Transverse colon (tissue), 4 donors: ENCODE measurements at places on chromosomes 4 and X.

DNA sequence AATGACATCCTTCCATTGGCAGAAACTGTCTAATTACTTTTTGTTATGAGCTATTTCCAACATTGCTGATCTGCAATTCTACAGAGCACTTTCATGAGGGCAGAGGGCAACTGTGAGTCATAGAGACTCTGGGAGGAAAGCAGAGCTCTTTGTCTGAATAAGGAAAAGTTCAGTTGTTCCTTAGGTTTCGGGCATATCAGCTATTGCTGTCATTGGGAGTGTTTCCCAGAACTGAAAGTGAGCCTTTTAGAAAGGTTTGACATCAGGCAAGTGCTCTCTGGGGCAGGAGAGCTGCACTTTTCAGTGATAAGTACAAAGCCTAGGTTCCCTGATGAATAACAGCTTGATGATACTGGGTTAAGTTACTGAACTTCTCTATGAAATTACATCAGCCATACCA lies 119.2 kb upstream of the EDNRA start:
- peak; percentile 63 for DNase-seq

- peak; percentile 32 for DNase-seq
These were observed 868 bp downstream of the AFAP1 start for GRCh38 chr4:7938609-7939376.

DNA sequence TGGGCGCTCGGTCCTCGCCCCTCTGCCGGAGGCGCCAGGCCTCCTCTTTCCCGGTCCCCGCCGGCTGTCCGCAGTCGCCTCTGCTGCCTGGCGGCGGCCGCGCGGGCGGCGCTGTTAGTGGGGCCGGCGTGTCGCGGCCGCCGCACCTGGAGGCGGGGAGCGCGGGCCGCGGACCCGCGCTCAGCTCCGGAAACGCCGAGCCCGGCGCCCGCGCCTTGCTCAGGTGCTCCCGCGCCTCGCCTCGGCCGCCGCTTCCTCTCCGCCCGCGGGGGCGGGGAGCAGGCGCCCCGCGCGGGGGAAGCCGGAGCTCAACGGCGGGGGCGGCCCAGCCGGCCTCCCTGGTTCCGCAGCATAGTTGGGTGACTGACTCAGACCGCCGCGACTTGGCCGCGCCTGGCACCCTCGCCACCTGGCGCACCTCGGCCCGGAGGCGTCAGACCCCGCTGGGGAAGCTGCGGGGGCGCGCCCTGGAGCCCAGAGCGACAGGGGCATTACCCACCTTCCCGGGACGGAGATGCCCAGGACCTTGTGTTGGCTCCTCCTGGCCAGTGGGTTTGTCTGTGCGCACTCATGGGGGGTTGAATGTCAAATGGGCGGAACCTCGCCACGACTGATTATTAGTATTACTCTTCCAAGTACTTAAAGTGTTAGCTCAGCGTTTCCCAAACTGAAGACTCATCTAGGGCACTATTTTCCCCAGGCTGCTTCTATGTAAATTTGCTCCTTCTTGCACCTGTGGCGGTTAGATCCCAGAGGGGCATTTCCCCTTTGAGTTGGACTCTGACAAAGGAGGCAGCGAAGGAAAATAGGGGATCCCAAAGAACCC lies at the start of gene ARAP2:
Gene ARAP2 (minus strand): TSS at position 258 of the 826 bp plus-strand sequence. CDS start 15,028 bp downstream, outside the sequence.
- DNase-seq, result peak; percentile 67

GRCh38 chrX:130299279-130300009 lies 30.7 kb upstream of the ZNF280C start:
- peak; percentile 48 for DNase-seq

DNA sequence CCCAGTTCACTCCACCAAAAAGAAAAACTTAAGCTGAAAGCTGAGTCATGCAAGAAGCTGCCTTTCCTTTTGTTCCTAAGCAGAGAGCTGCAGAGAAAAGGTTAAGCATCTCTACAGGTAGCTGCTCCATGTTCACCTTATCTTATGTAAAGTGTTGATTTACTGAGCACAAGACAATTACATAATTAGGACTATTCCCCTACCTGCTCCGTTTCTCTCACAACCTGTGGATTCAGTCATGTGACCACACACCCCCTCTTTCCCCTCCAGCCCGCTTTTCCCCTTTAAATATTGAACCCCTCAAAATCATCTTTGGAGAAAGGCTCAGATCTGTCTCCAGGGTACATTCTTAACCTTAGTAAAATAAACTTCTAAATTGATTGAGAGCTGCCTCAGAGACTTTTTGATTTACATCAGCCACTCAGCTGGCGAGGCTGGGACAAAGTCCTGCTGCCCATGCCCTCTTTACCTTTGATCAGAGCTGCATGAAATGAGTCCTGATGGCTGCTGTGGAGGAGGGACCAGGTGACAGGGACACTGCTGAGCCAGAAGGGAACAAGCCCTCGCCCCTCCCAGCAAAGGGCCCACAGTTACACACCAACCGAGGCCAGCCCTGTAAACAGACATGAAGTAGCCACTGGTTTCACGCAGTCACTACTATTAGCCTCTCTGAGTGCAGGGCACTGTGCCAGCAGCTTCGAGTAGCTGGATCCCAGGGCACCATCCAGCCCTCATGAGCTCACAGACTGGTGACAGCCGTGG lies 53.9 kb upstream of the C4orf50 start:
- no peak for DNase-seq

GRCh38 chr4:2832981-2833670 lies 10.5 kb upstream of the ADD1 start:
- peak; percentile 5 for DNase-seq

DNA sequence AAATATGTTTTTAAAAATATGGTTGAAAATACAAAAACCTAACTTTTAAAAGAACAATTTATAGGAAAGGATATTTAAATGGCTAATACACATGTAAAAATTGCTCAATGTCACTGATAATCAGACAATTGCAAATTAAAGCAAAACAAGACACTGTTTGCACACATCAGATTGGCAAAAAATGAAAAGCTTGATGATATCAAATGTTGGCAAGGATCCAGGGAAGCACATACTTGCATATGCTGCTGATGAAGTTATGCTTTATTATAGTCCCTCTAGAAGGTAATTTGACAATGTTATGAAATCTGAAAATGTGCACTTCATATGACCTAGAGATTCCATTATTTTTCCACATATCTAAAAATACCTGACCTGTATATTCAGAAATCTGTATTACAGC lies 45.7 kb upstream of the EPGN start:
- no peak for DNase-seq

- no peak for DNase-seq
These were observed 240.8 kb upstream of the ANXA3 start for GRCh38 chr4:78310740-78311115.

- no peak for DNase-seq
These were observed 91.7 kb downstream of the SPATA18 start for GRCh38 chr4:52142816-52143215.

- DNase-seq, result no peak
These were observed 100.5 kb upstream of the TBC1D9 start for GRCh38 chr4:140856621-140857062.

- DNase-seq, result no peak
These were observed 161.1 kb upstream of the NDST4 start for GRCh38 chr4:115274545-115274944.

DNA sequence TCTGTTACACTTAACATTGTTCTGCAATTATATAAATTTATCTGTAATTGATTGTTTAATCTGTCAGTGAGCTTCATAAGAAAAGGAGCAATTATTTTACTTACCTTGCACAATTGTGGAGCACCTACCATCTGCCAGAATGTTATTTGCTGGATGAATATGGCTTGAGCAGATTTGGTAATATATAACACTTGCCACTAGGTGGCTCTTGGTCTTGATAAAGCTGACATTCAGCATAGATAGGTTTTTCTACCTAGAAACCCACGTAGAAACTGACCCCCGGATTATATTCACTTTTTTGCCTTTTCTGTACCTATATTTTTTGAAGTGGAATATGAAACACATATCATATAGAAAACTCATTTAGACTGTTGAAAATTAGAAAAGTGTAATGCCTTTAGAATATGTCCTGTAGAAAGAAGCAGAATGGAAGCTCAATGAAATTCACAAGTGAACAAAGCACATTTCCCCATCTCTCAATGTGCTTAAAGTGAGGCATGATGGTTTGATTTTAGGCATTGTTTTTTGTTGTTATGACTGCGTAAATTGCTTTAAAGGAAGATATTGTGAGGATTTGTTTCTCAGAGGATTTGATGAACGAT lies 9.5 kb downstream of the RBPJ start:
- no peak for DNase-seq

GRCh38 chr4:1047106-1047975 lies 35.9 kb downstream of the FGFRL1 start:
- peak; percentile 38 for DNase-seq

DNA sequence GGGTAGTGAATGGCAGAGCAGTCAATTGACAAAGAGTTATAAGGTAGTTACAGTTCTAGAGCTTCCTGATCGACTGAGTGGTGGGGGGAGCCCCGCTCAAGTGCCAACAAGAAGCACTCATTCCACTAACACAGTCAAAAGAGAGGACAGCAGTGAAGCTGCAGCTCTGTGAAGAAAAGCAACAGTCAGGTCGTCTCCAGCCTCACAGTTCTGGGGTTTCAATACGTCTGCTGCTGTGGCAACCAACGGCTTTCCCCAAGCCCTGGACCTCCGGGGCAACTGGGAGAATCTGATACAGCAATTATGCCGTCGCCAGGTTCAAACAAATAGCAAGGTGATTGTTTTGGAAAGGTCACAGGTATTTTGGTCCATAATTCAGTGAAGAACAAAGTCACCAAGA lies 30.8 kb downstream of the GPM6B start:
- DNase-seq, result no peak

DNA sequence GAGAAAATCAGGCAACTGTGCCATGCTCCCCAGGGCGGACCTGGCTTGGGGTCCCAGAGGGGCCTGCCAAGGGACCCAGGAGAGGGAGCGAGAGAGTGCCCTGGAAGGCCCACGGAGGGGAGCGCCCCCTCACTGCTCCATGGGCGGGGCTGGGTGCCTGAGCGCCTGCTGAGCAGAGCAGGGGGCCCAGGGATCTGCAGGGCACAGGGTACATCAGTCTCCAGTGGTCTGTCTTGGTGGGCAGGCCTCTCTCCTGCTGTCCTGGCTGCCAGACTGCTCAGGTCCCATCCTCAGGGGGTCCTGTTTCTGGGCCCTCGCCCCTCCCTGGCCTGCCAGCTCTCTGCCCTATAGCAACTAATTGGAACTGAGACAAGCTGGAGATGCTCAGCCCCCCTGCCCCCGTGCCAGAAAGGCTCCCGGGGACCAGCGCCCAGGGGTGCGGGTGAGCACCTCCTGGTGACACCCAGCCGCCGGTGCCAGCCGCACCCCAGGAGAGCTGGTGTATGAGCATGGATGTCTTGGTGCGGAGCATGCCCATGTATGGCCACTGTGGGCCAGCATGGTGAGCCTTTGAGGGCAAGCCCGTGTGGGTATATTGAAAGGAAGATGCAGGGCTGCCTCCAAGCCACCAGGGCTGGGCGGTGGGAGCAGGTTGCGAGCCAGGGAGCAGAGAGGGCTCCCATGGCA lies 1.3 kb downstream of the BGN start:
- DNase-seq, result no peak

DNA sequence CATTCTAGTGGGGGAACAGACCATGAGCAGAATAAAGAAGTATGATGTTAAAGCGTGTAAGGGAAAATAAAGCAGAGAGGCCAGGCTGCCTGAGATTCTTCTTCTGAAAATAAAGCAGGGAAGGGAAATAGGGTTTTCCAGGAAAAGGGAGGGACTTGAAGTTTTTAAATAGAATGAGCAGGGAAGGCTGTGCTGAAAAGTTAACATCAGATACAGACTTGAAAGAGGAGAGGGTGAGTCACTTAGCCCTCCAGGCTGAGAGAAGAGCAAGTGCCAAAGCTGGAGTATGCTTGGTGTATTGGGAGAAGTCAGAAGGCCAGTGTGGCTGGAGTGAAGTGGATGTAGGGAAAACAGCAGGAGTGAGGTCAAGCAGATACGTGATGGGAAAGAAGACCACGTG lies 10.0 kb upstream of the PLK4 start:
- no peak for DNase-seq

DNA sequence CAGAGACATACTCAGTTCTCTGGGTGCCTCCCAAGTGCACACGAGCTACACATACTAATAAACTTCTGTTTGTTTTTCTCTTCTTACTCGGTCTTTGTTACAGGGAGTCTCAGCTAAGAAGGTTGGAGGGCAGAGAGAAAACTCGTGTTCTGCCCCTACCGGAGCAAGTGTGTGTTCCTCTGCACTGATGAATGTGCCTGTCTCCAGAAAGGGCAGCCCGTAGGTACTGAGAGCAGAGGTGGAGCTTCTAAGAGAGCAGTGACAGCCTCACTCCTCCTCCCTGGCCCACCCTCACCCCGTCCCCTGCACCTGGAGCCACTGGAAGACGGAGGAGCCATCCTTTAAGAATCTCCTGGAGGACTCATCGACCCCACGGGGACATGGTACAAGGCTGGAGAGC lies 67.6 kb downstream of the MTNR1A start:
- no peak for DNase-seq

GRCh38 chr4:182918044-182918607 lies 940 bp upstream of the DCTD start:
- DNase-seq, result no peak

DNA sequence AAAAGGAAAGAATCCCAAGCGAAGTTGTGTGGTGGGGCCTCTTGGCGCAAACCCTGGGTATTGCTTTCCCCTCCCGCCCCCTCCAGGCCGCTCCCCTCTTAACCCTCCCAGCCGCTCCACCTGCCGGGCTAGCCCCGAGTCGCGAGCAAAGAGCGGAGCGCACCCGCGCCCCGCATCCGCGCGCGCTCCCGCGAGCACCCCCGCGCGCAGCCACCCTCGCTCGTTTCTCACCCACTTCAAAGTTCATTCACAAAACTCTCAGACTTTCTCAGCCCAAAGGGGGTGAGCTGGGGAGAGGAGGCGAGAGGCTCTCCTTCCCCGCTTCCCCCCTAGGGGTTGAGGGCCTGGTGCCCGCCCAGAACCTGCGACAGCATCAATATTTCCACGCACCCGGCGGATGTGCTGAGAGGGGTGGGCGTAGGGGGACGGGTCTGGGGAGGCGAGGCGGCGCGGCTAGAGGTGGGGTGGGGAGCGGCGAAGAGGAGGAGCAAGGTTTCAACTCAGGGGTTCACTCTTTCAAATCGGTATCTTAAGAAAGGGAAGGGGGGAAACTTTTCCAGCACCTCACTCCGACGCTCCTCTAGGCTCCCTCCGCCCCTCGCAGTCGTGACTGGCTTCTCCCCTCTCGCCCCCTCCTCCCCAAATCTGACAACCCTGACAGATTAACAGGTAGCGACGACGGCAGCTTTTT lies 1.8 kb downstream of the MAML3 start:
- DNase-seq, result peak; percentile 83

GRCh38 chrX:96424007-96424406 lies 260.6 kb upstream of the DIAPH2 start:
- DNase-seq, result no peak
